ENCODE measurements at places on chromosomes 1 and 21.

DNA sequence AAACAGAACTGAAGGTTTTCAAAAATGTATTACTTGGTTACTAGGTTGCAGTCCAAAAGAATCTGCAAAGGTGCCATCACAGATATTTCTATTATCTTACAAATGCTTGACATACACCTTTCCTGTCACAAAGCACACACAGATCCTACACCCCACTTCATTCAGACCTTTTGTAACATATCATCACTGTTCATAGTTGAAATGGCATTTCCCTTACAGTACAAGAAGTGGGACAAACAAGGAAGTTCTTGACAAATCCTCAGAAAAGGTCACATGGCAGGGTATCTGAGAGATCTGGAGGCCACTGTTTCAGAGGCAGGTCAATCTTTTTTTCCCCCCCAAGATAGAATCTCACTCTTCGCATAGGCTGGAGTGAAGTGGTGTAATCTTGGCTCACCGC lies 21.3 kb downstream of the TOR1AIP2 start:
- no peak for DNase-seq
- no peak overlapping the region for H3K4me3 ChIP-seq
- H3K27me3 ChIP-seq: no peaks in the 10 kb centered on the region
- peaks cover 2% of the 10 kb centered on the region for H3K36me3 ChIP-seq

DNA sequence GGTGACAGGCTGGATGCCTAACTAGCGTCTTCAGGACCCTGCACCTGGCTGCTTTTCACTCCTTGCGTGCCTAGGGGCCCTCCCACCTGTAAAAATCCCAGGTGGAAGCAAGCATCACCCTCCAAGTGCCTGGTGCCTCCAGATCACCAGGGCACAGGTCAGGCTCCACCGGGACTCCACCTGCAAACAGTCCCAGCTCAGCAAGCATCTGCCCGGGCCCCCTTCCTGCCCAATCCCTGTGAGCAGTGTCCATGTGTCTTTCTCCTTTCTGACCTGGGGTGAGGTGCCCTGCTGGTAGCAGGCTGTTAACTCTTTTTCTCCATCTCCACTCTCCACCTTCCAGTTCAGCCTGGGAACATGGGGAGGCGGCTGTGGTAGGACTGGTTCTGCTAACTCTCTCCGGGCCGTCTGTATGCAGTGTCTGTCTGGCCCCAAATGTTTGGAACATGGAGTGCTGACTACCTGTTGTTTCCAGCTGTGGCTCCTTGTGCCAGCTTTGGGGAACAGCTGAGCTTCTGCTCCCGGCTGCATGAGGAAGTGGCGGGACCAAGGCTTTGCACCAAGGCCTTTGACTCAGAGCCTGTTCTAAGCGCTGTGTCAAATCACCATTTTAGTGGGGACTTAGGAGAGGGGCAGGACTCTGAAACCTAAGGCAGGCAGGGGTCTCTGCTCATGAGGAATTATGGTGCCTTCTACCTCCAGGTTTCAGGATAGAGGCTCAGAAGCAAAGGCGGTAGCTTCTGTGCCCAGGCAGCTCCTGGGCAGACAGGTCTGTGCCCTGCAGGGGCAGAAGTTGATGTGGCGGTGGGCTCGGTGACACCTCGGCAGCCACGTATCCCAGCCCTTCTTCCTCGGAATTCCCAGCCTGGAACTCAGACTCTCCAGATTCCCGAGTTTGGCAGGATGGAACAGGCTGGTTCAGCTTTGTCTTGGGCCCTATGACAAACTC lies 5.5 kb downstream of the GPR137B start:
- no peak overlapping the region for H3K27ac ChIP-seq
- no peak for DNase-seq
- no peaks in the 10 kb centered on the region for H3K36me3 ChIP-seq

DNA sequence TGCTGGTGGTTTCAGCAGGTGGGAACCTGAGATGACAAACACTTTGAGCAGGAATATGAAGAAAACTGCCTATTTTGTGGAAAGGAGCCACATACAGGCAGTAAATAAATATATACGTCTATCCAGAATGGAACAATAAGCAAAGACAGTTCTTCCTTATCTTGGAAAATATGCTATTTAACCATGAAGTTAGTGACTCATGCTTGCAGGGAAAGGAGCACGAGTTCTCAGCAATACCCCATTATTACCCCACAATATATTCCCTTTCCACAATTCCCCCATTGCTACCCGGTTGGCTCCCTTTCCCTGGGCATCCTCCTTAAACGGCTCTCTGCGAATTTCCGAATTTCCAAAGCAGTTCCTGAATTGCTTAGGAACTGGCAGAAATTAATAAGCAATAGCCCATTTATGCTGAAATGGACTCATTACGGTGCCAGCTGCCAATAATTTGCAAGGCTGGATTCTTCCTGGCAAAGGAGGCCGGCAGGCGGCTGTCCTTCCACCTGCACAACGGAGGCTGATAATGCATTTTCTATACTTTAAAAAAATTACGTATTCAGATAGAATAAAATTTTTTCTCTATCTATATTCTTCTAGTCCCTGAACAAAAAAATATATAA lies 65.4 kb downstream of the TIAM1 start:
- no peaks in the 10 kb centered on the region for H3K27me3 ChIP-seq
- no peak overlapping the region for H3K27ac ChIP-seq
- H3K36me3 ChIP-seq: no peaks in the 10 kb centered on the region
- DNase-seq: no peak

GRCh38 chr21:35147439-35147838 lies 98.3 kb upstream of the RUNX1 start:
- DNase-seq: no peak
- peaks cover 2% of the 10 kb centered on the region for H3K27me3 ChIP-seq
- H3K36me3 ChIP-seq: no peaks in the 10 kb centered on the region

- no peak overlapping the region for H3K4me3 ChIP-seq
- no peak for DNase-seq
- H3K27ac ChIP-seq: no peak overlapping the region
- peaks cover 2% of the 10 kb centered on the region for H3K27me3 ChIP-seq
- H3K4me1 ChIP-seq: peaks cover 5% of the 10 kb centered on the region
Observed at GRCh38 chr1:29878501-29878900, 642.2 kb downstream of the PTPRU start.

DNA sequence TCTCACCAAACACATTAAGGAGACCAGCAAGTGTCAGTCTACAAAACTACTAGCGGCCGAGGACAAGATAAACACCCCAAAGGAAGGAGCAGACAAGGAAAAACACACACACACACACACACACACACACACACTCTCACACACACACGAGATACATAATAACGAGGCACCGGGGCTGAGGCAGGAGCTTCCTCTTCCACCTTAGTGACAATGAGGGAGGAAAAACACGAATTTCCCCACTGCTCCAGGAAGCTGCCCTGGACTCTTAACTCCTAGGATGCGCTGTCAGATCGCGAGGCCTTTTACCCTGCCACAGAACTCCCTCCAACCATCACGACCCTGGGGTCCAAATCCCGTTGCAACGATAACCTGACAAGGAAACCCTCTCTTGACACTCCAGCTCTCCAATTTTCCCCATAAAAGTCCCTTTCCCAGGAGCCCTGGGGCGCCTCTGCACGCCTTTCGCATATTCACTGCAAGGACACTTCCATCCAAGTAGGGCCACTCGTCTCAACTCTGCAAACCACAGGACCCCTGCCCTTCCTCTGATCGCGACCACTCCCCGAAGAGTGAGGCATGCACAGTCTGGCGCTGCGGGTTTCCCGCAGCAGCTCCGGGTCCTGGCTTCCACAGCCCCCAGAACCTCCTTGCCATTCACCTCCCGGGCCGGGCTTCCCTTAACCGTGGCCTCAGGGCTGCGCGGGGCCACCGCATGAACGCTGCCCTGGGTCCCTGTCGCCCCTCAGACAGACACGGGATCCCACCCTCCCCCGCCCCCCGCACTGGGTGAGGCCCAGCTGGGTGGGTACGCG lies 581 bp downstream of the ETV3 start:
- peaks cover 8% of the 10 kb centered on the region for H3K4me1 ChIP-seq
- H3K27me3 ChIP-seq: peaks cover 18% of the 10 kb centered on the region
- DNase-seq: no peak
- H3K4me3 ChIP-seq: peak overlapping the region; percentile 83
- peaks cover 22% of the 10 kb centered on the region for H3K36me3 ChIP-seq

DNA sequence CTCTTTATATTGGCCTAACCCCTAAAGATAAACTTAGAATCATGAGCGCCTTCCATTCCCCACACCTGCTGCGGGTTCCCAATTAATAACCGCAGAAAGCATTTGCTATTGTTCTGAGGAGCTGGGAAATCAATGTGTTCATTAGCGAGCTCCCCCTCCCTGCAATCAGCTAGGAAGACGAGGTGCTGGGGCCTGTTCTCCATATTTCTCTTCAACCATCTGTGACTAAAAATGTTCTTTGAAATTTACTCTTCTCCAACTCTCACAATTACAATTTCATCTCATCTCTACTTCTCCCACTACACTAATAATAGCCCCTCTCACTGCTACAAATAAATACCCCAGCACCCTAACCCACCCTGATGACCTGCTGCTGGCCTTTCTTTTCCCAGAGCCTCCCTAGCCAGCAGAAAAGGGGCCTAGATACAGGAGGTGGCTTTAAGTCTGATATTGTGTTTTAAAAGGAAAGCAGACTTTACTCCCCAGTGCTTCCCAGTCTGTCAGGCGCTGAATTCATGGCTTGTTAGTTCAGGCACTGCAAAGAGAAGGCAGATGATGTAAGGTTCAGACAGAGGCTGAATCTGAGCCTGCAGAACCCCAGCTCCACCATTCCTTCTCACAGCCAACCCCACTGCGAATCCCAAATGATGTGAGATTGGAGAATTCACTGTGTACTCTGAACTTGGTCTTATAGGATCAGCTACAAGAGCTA lies 477.5 kb upstream of the DAB1 start:
- H3K4me3 ChIP-seq: no peak overlapping the region
- H3K27me3 ChIP-seq: no peaks in the 10 kb centered on the region
- no peaks in the 10 kb centered on the region for H3K36me3 ChIP-seq
- H3K4me1 ChIP-seq: peaks cover 11% of the 10 kb centered on the region
- no peak for DNase-seq
- peak overlapping the region; percentile 45 for H3K27ac ChIP-seq

- no peaks in the 10 kb centered on the region for H3K4me1 ChIP-seq
- no peak overlapping the region for H3K27ac ChIP-seq
- H3K36me3 ChIP-seq: peaks cover 38% of the 10 kb centered on the region
- DNase-seq: no peak
- H3K4me3 ChIP-seq: no peak overlapping the region
Observed at GRCh38 chr1:164836614-164837018, 277.6 kb downstream of the PBX1 start.

DNA sequence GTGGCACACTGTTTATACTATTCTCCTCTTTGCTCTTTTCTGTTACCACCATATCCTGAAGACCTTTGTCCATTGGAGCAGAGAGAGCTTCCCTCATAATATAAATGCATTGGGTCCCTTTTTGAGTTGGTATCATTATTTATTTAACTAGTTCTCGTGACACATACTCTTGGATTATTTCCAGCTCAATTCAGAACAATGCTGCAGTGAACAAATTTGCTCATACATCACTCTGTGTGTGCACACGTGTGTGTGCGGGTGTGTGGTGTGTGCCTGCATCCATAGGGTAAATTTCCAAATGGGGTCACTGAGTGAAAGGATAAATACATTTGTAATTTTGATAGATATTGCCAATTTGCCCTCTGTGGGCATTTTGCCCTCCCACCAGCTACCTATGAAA lies 5.8 kb downstream of the PLA2G2A start:
- H3K4me1 ChIP-seq: no peaks in the 10 kb centered on the region
- H3K4me3 ChIP-seq: no peak overlapping the region
- DNase-seq: no peak
- H3K36me3 ChIP-seq: no peaks in the 10 kb centered on the region
- no peaks in the 10 kb centered on the region for H3K27me3 ChIP-seq
- no peak overlapping the region for H3K27ac ChIP-seq

GRCh38 chr1:202160377-202160940 lies at the start of gene PTPN7:
Gene PTPN7, minus strand, starts transcription at chr1:202160602. Its CDS starts 1,200 bp downstream, at chr1:202159402.
- H3K36me3 ChIP-seq: no peaks in the 10 kb centered on the region
- H3K27ac ChIP-seq: no peak within 1 kb of the TSS
- no peaks in the 10 kb centered on the region for H3K27me3 ChIP-seq
- DNase-seq: no peak
- H3K4me3 ChIP-seq: no peak within 1 kb of the TSS
- H3K4me1 ChIP-seq: peaks cover 14% of the 10 kb centered on the region

DNA sequence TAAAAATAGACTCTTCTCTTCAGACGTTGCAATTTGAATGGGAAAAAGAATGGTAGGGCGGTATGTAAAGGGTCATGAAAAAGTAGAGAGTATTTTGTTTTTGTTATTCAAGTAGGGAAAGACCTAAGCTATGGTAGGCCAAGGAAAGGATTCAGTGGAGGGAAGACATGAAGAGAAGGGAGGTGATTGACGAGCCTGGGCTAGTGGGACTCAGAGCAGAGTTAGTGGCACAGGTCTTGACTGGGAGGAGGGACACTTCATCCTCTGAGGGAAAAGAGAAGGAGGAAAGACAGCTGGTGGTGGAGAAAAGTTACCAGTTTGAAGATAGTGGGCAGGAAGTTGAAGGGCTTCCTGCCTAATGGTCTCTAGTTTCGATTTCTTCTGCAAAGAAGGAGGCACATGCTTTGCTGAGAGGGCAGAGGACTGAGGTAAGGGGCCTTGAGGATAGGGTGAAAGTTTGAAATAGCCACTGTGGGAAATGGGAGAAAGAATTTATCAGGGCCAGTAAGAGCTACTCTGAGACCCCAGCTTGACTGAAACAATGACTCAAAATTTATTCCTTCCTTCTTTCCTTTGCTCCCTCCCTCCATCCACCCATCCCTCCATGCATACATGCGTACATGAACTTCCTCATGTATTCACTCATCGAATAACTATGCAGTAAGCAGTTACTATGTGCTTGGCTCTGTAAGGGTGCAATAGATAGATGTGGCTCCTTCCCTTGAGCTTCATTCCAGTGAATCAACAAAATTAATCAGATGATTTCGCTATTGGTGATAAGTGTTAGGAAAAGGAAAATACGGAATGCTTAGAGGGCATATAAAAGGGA lies 4.2 kb downstream of the CD48 start:
- DNase-seq: no peak
- no peaks in the 10 kb centered on the region for H3K27me3 ChIP-seq
- H3K27ac ChIP-seq: no peak overlapping the region
- no peaks in the 10 kb centered on the region for H3K4me1 ChIP-seq
- no peak overlapping the region for H3K4me3 ChIP-seq

DNA sequence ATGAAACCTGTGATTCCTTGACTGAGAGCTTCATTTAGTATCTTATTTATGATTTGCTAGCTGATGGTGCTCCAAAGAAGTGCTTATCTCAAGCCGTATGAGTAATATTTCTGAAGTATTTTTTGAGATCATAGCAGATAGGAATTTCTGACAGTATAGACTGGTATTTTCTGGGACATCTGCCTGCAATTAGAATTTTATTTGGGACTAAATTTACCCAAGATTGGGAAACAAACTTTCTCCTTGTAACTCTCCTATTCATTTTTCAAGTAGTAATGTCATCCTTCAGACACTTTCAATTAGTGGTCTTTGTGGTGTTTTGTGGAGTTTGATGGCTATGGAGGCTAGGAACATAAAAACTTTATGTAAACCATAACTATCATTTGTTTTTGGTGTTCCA lies 597.2 kb upstream of the ZP4 start:
- no peaks in the 10 kb centered on the region for H3K27me3 ChIP-seq
- H3K36me3 ChIP-seq: no peaks in the 10 kb centered on the region
- H3K4me3 ChIP-seq: no peak overlapping the region
- H3K27ac ChIP-seq: no peak overlapping the region
- peaks cover 2% of the 10 kb centered on the region for H3K4me1 ChIP-seq
